AG09309 (cell line): ENCODE measurements at places on chromosomes 7 and 10.
A peak's percentile ranks its signal among the peaks of the same experiment; 100 is the strongest.

DNA sequence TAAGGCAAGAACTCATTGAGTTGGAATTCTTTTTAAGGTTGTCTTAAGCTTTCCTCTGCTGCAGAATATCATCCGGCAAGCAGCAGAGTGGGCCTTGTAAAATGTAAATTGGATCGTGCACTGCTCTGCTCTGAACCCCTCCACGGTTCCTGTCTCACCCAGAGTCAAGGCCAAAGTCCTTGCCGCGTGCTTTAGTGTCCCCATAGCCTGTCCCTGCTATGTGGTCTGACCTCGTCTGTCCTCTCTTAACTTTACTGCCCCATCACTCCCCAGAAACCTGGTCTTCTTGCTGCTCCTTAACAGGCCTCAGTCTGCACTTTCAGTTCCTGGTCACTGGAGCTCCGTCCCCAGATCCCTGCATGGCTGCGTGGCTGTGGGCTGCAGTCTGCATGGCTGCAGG lies 121.6 kb upstream of the SDK1 start:
- DNase-seq: no peak

DNA sequence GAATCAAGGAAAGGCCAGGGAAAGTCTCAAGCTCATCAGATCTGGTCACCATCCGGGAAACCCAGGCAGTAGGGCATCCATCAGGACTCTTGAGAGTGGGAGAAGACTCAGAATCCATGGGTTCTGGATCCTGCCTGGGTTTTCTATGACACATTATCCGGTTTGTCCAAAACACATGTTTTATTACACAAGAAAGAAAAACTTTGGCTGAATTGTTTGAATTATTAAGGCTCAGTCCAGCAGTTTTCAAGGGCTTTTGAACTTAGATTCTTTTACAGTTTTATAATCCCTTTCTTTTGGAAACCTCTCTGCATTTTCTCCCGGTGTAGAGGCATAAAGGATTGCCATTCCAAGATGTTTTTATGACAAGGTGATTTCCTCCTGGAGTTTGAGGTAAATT lies 528.5 kb upstream of the MGMT start:
- DNase-seq: no peak

DNA sequence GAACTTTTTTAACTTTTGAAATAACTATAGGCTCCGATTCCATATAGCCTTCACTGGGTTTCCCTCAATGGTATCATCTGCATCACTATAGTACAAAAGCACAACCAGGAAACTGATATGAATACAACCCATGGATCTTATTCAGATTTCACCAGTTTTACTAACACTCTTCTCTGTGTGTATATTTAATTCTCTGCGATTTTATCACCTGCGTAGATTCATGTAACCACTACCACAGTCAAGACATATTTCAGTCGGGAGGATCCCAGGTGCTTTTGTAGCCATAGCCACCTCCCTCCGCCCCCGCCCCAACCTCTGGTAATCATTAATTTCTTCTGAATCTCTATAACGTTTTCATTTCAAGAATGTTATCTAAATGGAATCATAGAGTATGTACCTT lies 82.8 kb upstream of the C7orf33 start:
- DNase-seq: no peak

GRCh38 chr7:96189129-96189820 lies 132.6 kb downstream of the SLC25A13 start:
- DNase-seq: no peak

DNA sequence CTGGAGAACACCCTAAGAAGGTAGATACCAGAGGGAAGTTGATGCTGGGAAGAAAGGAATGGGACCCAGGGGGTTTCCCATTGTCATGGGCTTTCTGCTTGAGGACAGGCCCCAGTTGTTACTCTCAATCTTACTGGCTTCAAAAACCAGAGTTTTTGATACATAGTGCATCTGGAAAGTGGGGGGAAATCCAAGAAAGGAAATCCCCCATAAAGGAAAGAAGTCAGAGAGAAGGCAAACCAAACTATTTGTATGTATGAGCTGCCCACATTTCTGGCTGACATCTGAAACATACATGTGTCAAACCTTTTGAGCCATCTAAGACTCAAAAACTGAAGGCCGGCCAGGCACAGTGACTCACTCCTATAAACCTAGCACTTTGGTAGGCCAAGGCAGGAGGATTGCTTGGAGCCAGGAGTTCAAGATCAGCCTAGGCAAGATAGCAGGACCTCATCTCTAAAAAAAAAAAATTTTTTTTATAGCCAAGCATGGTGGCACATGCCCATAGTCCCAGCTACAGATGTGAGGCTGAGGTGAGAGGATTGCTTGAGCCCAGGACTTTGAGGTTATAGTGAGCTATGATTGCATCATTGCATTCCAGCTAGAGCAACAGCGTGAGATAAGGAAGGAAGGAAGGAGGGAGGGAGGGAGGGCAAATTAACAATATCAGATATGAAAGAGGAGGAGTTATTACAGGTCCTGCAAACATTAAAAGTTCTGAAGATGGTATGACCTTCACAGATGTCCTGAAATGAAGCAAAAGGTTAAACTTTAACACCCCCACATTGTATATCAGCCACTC lies 6.7 kb upstream of the COA1 start:
- no peak for DNase-seq

- no peak for DNase-seq
Observed at GRCh38 chr10:93126483-93127052, 52.9 kb downstream of the CYP26A1 start.

GRCh38 chr10:102287538-102287937 lies 42.2 kb downstream of the GBF1 start:
- no peak for DNase-seq

GRCh38 chr7:836429-836828 lies 4.2 kb downstream of the SUN1 start:
- DNase-seq: no peak

DNA sequence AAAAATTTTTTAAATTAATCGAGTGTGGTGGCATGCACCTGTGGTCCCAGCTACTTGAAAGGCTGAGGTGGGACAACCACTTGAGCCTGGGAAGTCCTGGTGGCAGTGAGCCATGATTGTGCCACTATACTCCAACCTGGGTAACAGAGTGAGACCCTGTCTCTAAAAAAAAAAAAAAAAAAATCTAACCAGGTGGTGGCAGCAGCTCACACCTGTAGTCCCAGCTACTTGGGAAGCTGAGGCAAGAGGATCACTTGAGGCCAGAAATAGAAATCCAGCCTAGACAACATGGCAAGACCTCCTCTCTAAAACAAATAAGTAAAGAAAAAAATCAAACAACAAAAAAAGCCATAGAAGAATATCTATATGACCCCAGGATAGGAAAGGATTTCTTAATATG lies 3.6 kb upstream of the MYOF start:
- DNase-seq: no peak

DNA sequence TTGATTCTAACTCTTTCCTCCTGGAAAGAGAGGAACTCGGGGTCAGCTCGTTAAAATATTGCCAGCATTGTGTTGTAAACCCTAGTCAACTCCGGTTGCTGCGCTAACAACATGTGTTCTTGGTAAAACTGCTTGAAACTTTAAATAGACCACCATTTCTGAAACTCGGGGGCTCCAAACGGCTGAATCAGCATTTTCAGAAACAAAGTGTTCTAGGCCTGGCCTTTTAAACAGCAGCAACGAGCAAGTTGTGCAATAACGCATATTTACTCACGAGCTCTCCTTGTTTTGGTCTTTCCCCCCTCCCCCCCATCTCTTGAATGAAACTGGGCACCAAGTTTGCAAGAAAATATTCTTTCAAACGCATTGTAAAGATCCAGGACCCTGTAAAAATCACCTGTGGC lies 9.2 kb upstream of the GRB10 start:
- no peak for DNase-seq

DNA sequence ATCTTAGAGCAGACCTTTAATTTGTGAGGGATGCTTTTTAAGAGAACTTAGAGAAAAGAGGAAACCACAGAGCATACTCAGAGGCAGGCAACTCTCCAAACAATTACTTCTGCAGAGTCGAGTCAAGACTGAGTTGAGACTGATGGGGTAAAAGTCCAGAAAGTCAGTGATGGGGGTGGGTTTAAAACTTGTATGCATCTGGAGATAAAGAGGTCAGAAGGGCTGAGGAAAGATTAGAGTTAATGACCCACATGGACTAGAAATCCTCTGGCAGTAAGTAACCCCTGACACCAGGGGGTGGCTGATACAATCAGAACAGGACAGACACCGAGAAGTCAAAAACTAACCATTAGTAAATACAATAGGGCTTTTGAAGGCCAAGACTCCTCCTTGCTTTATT lies 42.4 kb upstream of the SEPTIN7 start:
- DNase-seq: no peak

DNA sequence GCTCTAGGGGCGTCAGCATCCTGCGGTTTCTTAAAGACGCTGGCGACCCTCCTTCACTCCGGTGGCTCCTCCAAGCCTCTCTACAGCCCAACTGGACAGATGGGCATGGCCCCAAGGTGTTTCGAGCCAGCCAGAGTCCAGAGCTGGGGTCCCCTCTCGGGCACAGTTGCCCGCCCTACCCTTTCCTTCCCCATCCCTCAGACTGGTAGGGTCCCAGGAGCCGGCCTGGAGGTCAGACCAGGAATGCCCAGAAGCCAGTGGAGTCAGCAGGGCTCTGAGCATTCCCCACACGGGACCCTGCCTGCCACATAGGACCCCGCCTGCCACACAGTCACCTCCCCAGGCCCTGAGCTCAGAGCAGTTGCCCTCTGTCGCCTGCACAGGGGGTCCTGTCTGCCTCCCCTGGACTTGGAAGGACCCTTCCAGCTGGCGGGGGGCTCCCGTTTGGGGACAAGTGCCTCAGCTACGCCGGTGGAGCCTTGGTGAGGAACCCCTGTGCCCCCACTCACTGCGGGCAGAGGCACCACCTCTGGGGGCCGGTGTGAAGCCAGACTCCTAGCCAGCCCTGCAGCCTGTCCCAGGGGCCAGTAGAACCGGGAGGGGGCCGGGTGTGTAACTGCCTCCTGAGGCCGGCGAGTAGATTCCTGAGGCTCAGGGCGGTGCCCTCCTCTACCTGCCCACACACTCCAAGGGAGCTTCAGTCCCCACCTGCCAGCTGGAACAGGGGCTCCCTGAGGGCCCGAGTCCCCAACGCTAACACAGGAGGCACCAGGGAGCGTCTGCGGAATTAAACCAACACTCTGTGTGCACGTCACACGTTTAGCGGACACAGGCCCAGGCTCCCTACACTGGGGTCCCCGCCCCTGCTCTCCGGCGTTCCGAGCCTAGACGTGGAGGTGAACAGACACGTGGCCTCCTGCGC lies 19.4 kb upstream of the PDGFA start:
- no peak for DNase-seq

GRCh38 chr7:80136261-80137055 lies 1.8 kb downstream of the GNAI1 start:
- DNase-seq: no peak

DNA sequence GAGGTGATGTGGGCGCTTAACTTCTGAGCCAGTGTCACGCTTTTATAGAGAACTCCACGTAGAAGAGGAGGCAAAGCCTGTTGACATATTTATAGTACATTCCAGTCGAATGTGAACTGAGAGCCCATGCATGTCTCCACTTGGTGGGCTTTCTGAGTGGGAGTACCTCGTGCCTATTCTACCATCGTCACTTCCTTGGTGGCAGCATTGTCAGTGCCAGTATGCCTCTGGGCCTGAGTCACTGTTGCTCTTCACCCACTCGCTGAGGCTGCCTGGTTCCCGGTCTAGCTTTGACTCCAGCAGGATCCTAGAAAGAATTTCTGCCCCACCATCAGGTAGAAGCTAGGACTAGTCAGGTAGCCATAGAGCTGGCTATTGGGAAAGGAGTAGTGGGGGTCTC lies 30.0 kb upstream of the CDH23 start:
- no peak for DNase-seq

GRCh38 chr10:30762620-30763019 lies 133.1 kb upstream of the LYZL2 start:
- DNase-seq: no peak

GRCh38 chr7:121384265-121384664 lies 11.8 kb downstream of the FAM3C start:
- no peak for DNase-seq

GRCh38 chr10:69959911-69960310 lies 92.7 kb upstream of the MACROH2A2 start:
- no peak for DNase-seq

GRCh38 chr10:34737772-34738169 lies 77.3 kb downstream of the PARD3 start:
- DNase-seq: no peak

DNA sequence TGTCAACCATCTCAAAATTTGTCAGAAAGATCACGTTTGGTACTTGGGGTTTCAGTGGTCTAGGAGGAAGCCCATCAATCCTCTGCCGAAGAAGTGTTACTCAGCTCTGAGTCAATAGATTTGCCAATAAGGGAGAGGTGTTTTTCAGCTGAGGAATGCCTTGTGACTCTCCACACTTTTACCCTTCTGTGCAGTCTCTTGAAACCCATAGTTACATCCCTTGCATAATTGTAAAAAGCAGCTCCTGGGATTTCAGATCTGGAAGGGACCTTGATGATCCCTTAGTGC lies 47.5 kb downstream of the INSYN2A start:
- DNase-seq: peak; percentile 50

GRCh38 chr7:26190417-26190869 lies 10.1 kb downstream of the HNRNPA2B1 start:
- no peak for DNase-seq

DNA sequence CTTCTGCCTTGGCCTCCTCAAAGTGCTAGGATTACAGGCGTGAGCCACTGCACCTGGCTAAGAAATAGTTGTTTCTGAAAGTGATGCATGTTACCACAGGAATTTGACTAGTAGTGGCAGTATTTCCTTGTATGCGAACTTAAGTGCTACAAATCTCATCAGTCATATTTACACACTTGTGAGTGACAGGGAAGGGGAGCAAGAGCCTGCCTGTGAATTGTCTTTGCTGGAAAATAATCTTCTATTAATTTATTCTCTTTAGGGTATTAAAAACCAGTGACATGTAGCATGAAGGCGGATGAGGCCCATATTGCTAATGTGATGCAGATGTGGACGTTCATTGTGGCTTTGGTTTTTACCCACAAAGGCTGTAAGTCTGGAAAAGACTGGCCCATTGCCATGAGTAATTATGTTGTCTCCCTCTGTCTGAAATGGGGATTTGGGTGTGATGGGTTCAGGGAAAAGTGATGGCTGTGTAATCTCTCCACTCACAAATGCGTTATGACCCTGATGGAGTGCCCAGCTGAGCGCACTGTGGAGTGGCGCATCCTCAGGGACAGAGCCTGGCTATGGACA lies 97.6 kb downstream of the CCNY start:
- DNase-seq: peak; percentile 73

- DNase-seq: no peak
Observed at GRCh38 chr7:91276909-91277308, 12.7 kb downstream of the FZD1 start.

- no peak for DNase-seq
Observed at GRCh38 chr10:126198681-126199080, 189.6 kb downstream of the ADAM12 start.

DNA sequence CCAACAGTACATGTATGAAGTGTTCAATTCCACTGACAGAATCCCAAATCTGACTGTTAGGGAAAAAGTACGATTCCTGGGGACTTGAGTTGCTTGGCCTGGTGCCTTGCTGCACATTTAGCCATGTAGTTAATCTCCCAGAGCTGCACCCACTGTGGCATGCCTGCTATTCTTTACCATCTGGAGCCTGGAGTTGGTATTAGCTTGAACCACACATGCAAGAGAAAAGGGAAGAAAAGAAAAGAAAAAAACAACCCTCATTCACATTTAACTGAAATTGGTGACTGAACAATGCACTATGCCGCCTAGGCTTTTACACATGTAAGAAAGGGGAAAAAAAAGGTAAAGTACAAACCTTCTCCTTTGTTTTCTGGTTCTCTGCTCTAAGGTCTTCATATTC lies 26.1 kb downstream of the SHTN1 start:
- no peak for DNase-seq

- no peak for DNase-seq
Observed at GRCh38 chr7:24911213-24911603, 68.8 kb downstream of the OSBPL3 start.
